ENCODE measurements at places on chromosomes 4 and X. TPM values are rescaled to one million over a fixed set of nuclear protein-coding genes. Genes with fewer than 3 reads are reported as not detected.

The SSX4B gene
- not detected for total RNA-seq

The RAPGEF2 gene
- total RNA-seq, result 67.6 TPM

The ASB12 gene
- total RNA-seq, result not detected

GRCh38 chr4:25402521-25402920, 25.5 kb downstream of the ANAPC4 start:
- no peak for DNase-seq
- H3K36me3 ChIP-seq, result no peaks in the 10 kb centered on the region
- no peak overlapping the region for H3K27ac ChIP-seq
- H3K4me3 ChIP-seq, result no peak overlapping the region

The MAGEA10 gene
- not detected for total RNA-seq

- no peaks in the 10 kb centered on the region for H3K27me3 ChIP-seq
- H3K27ac ChIP-seq, result peak overlapping the region; percentile 95
- peaks cover 52% of the 10 kb centered on the region for H3K4me1 ChIP-seq
- H3K36me3 ChIP-seq, result no peaks in the 10 kb centered on the region
- H3K4me3 ChIP-seq, result peak overlapping the region; percentile 71
Observed at GRCh38 chr4:169269916-169270809, 593 bp downstream of the SH3RF1 start.

All from Caco-2 (cell line).